ENCODE measurements at places on chromosomes 4 and X.

- DNase-seq: no peak
Measured at GRCh38 chr4:113825272-113825671, 63.7 kb upstream of the CAMK2D start.

- DNase-seq: no peak
Measured at GRCh38 chr4:2087170-2087569, 28.0 kb downstream of the NAT8L start.

DNA sequence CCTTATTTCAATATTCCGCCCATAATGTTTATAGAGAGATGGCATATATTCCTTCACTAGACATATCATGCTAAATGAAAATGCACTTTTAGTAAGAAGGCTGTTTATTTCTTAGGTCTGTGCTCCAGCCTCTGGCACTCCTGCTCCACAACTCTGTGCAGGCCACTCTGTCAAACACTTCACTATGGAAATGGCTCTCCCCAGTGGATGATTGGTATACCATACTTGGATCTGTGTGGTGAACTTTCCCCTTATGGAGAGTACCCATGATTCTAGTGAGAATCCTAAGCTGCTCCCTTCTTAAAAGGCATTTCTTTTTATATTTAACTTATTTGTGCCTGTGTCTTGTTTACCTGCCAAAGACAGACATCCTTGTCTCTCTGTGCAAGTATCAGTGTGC is 480.1 kb upstream of the GALNT7 start:
- no peak for DNase-seq

DNA sequence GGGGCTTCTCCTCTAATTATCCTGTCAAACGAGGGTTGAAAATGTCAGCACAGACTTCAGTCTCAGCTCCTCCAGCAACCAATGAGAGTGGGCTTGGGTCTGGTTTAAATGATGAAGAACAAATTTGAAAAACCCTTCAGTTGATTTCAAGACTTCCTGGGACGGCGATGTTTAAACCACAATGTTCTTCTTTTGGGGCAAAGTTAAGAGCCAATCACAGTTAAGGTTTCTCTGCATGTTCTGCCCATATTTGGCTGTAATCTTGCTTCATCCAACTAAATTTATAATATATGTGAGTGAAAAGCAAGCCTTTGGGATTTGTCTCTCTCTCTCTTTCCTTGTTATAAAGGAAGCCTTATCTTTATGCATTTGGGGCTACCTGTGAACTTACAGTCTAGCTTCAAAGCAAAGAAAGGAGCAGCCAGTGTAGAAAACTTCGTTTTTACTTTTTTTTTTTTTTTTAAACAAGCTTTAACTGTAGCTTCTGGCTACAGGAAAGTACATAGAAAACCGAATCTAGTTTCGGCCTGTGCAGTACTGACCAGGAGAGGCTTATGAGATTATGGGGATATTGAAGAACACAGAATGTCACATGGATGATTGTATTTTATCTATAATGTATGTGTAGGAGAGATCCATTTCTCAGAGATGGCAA is 46.8 kb upstream of the FAM9C start:
- no peak for DNase-seq

DNA sequence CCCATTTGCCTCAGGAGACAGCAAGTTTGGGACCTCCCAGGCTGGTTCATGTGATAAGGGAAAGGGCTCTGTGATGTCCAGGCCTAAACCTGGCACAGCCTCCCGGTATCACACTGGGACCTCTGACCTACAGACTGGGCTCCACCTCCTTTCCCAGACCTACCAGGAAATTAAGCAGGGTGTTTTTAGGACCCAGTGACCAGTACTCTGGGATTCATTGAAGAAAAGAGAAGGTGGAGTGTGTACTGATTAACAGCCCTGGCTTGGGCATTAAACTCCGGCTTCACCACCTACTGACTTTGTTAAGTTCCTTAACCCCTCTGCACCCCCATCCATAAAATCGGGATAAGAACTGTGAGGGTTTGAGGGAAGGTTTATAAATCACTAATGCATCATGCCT is 28.6 kb downstream of the ASB9 start:
- no peak for DNase-seq

GRCh38 chr4:110484767-110485166 is 8.8 kb downstream of the ENPEP start:
- no peak for DNase-seq

DNA sequence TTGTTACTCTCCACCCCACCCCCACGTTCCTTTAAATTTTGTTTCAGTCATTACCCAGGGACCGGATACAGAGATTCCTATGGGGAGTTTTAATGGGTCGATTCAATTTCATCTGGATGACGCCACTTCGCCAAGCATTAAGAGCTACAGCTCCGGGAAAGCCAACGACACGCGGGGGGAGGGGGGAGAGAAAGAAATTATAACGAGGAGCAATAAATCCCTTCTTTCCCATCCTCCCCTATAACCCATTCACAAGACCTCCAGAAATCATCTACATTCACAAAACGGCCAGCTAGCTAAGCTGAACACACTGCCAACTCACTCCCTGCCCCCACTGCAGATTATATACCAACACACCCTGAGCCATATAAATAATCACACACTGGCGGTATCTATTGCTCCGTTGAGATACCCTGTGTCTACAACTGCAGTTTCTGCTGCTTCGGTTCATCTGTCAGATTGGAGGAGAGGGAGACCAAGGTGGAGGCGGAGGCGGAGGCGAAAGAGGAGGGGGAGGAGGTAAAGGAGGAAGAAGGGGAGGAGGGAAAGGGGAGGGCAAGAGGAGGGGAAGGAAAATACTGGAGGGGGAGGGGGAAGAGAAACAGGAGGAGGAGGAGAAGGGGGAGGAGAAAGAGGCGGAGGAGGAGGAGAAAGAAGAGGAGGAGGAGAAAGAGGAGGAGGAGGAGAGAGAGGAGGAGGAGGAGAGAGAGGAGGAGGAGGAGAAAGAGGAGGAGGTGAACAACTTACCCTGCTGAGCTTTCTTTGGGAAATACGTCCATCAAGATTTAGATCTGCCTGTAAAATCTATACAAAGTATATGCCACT is 113.9 kb upstream of the VAMP7 start:
- peak; percentile 1 for DNase-seq

- DNase-seq: no peak
Measured at GRCh38 chr4:144614850-144615585, 30.9 kb upstream of the HHIP start.

- peak; percentile 76 for DNase-seq
Measured at GRCh38 chrX:153507484-153508178, 9.8 kb upstream of the ATP2B3 start.

DNA sequence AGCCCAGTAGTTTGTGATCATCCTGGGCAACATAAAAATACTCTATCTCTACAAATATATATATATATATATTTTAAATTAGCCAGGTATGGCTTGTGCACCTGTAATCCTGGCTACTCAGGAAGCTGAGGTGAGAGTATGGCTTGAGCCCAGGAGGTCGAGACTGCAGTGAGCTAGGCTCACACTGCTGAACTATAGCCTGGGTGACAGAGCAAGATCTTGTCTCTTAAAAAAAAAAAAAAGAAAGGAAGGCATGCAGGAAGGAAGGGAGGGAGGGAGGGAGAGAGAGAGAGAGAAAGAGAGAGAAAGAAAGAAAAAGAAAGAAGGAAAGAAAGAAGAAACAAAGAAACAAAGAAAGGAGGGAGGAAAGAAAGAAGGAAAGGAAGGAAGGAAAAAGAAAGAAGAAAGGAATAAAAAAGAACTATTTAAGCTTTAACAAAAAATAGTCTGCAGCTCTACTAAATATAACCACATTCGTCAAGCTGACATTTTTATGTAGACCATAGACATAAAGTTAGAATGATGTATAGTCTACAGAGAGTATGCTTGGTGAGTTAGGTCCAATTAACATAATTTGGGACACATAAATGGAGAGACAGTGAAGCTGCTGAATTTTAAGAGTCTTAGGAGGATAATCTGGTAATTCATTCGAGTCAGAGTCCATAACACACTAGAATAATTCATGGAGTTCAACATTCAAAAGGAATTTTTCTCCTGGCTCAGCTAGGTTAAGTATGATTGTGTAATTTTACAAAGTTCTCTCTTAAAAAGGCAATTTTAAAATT is 111.9 kb downstream of the GLRA3 start:
- DNase-seq: no peak

DNA sequence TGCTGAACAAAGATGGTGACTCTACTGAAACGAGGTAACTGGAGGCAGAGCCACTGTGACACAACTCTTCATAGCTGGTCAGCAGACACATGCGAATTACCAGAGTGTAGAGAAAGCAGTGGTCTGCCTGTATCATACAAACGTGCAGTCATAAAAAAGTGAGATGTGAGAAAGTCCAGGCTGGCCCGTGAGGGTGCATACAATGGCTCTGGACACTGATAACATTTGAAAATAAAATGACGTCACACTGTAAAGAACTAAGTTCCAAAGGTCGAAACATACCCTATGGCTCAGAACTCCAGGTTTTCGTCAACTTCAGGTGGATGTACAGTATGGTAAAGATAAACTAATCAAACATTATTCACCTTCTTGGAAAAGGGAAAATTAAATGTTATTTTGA is 95.7 kb downstream of the SHISA3 start:
- no peak for DNase-seq

DNA sequence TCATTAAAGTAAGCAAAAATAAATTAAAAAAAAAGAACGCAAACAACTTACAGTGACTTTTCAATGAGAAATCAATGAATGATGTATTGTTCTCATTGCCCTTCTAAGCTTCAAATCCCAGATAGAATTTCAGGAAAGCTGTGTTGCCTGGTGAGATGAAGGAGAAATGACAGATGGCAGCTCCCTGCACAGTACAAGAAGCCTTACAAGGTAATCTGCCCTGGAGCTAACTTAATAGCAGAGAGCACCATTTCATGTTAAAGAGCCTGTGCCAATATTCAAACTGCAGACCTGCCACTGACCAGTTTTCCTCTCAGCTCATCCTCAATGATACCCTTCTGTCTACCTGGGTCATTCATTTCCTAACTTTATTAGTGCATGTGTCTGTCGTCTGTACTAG is 54.0 kb downstream of the GC start:
- no peak for DNase-seq

GRCh38 chrX:75784680-75785491 is at the start of gene MAGEE2:
MAGEE2 (minus strand) TSS chrX:75785254; CDS start chrX:75785051, 203 bp downstream.
- no peak for DNase-seq

DNA sequence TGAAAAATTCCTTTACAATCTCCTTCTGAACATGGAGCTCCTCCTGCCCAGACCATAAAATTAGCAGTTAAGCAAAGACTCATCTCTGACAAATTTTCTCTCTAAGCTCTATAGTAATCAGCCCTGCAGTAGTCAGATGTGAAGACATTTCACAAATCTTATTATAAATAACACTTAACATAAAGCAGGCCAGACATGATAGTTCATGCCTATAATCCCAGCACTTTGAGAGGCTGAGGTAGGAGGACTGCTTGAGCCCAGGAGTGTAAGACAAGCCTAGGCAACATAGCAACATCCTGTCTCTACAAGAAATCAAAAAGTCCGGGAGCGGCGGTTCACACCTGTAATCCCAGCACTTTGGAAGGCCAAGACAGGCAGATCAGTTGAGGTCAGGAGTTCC is 29.9 kb downstream of the TRMT2B start:
- no peak for DNase-seq
